Vagina (tissue), 2 donors: ENCODE measurements at places on chromosomes 3 and 15. TPM values are rescaled to one million over a fixed set of nuclear protein-coding genes. Genes with fewer than 3 reads are reported as not detected.

MESP2 gene
- total RNA-seq = not detected

DNA sequence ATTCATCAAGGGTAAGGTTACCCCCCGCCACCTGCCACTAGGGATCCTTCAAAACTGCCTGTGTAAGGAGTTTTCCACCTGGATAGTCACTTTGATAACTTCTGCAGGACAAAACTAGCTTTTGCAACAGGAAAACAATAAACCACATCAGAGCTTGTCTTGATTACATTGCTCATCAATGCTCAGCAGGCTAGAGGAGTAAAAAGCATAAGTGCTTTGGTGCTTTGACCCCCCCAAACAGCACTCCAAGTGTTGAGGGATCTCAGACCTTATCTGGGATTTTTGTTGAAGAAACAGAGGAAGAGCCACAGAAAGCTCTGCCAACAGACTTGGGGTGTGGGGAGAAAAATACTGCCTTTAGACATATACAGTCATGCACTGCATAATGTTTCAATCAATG, 10.8 kb upstream of the PHLDB2 start:
- DNase-seq = no peak

- no peak for DNase-seq
These were observed 30.5 kb downstream of the OXSM start for GRCh38 chr3:25820366-25820765.

DNA sequence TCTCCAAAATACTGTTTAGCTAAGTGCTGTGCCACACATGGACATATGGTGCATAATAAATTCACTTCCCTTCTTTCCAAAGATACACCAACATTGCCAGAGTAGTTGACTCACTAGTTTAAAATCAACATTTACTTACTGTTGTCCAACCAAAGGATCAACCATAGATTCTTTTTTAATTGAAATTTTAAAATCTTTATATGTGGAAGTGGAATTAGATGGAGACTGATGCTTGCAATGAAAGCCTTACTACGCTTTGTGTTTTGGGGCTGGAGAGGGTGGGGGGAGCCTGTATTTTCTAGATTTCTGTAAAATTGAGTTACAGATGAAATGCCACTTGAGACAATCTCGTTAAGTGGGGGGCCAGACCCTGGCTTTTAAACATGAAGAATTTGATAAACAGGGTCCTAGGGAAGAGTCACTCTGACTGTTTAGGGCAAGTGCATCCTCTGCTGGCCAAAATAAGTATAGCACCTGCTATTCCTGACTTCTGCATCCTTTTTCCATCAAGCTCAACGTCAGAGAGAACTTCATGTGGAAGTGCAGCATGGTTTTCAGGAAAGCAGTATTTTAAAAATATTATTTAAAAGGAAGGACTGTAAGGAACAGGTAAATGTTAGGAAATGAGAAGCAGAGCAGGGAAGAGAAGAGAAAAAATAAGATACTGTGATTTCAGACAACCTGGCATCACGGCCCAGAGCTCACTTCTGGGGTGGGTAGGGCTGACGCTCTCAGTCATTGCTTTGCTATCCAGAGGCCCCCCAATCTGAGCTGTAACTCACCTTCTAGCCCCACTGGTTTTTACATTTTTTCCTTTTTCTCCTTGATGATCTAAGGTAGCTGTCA, 76.7 kb downstream of the BOC start:
- DNase-seq = no peak
